ENCODE measurements at places on chromosomes 1 and 21.

GRCh38 chr21:39938086-39938625 is 70.9 kb downstream of the PCP4 start:
- DNase-seq: no peak

GRCh38 chr1:91065337-91065736 is 43.5 kb upstream of the ZNF644 start:
- no peak for DNase-seq

DNA sequence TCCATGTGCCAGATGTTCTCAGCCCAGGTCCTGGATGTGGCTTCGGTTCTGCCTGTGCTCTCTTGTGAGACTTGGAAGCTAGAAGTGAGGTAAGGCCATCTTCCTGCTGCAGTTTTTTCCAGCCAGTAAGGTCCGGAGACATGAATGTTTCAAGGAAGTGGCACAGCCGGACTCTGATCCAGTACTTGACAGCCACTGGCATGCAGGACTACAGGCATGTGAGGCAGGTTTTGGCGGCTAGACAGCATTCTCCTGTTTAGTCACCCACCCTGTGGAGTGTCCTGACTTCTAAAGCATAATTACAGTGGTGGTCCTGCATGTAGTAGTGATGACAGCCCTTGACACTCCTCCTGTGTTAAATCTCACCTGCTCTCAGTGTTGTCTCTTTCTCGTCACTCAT is 72.3 kb downstream of the TNFSF4 start:
- no peak for DNase-seq

GRCh38 chr1:239708622-239709021 is 322.3 kb downstream of the CHRM3 start:
- no peak for DNase-seq

DNA sequence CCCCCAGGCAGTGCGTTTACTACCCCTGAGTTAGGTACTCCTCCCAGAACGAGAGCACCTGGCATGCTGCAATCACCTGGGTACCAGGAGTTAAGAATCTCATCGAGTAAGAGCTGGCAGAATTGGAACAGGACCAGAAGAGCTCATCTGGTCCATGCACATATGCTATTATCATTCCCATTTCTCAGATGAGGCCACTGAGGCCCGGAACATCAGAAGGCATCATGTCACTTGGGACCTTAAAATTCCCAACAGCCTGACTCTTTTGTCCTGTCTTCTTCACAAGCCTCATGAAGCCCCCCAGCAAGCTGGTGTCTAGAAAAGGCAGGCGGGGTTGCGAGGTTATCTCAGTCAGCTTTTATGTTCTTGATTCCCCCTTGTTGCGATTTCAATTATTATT is 13.9 kb upstream of the IFFO2 start:
- no peak for DNase-seq

GRCh38 chr21:29443411-29444010 is 144.8 kb downstream of the BACH1 start:
- no peak for DNase-seq

- no peak for DNase-seq
These were observed 158.5 kb upstream of the FGGY start for GRCh38 chr1:59138402-59138801.

DNA sequence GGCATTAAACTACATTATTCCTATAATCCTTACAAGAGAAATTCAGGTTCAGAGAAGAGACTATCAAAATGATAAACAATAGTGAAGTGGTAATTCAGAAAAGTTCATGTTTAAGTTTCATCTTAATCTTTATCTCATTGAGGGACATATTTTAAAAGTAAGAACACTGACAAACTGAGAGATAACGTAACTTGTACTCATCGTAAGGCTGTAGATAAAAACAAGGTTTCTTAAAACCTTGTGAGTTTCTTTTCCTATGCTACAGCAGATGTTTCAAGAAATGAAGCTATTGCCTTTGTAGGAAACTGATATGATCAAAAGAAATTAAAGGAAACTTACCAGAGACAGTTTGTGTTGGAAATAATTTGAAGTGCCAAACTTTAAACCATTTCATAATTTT is 65.0 kb downstream of the RERE start:
- DNase-seq: no peak

- no peak for DNase-seq
These were observed 22.3 kb downstream of the SLC9A1 start for GRCh38 chr1:27132624-27133023.

- DNase-seq: no peak
These were observed 14.9 kb upstream of the NPPB start for GRCh38 chr1:11873395-11874257.

DNA sequence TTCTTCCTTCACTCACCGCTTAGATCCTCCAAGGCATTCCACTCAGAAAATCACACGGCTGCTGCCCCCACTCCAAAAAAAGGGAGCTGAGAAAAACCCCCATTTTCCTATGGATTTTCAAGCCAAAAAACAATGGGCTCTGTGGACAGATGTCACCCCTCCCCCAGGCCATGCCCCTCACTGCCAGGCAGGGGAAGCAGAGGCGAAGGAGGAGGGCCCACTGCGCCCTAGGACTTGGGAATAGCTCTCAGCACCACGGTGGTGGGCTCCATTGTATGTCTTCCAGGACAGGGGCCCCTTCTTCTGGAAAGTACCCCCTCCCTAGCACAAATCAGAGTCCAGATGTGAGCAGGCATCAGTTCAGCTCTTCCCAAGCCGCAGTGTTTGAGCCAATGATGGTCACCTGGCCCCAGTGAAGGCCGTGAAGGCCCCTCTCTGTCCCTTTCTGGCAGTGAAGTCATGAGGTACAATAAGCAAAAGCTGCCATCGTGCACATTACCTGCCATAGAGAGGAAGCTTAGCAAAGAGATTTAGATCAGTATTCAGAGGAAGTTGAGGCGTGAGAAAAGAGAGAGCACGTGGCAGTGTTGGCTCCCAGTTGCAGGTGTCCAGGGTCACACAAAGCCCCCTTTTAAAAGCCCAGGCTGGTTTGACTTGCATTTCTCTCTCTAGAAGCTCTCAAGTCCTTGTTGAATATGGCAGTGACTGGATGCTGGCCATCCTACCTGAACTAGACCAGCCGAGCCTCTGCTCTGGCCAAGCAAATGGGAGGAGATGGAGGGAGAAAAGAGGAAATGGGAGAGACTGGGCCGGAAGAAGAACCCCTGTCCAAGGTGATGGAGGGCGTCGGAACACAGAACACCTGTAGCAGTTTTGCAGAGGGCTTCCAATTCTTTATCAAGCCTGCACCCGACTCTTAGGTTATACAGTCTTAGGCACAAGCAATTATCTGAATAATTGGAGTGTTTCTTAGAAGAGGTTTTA is 149.0 kb downstream of the TOMM20 start:
- no peak for DNase-seq

GRCh38 chr1:119253366-119253765 is 112.9 kb upstream of the WARS2 start:
- no peak for DNase-seq

DNA sequence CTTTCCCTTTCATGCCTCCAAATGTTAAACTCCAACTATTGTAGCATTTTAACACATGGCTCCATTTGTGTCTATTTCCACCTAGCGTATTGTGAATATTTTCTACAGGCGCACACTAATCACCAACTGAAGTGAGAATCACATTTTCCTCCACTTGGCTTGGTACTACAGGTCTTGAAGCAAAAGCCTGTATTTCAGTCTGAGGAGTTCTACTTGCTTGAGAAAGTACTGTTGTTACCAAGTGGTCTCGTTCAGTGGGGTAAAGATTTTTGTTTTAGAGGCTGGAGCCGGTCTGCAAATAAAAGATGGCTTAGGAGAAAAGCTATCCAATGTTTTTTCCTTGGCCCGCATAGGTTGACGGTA is 550 bp upstream of the PTBP2 start:
- peak; percentile 91 for DNase-seq
